ENCODE measurements at places on chromosomes 7 and 10.

GRCh38 chr7:28410628-28411531 lies 1.4 kb upstream of the CREB5 start:
- DNase-seq: no peak

GRCh38 chr7:158414002-158414401 lies 173.6 kb downstream of the PTPRN2 start:
- no peak for DNase-seq

GRCh38 chr10:105807935-105808587 lies 1167.0 kb downstream of the SORCS3 start:
- no peak for DNase-seq

DNA sequence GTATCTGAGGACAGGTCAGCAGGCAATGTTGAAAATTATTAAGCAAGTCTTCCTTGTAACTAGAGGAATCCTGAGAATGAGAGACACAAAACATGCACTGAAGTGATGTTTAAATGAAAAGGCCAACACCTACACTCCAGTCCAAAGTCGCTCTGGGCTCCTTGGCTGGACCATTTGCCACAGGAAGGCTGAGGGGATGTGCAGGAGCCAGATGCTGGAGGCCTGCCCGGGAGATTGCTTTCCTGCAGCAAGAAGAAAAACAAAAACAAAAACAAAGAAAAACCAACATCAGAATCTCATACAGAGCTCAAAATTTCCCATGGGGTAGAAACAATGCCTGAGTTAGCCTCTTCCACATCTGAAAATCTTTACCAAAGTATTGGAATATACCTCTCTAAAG lies 157.0 kb downstream of the DGKI start:
- no peak for DNase-seq

DNA sequence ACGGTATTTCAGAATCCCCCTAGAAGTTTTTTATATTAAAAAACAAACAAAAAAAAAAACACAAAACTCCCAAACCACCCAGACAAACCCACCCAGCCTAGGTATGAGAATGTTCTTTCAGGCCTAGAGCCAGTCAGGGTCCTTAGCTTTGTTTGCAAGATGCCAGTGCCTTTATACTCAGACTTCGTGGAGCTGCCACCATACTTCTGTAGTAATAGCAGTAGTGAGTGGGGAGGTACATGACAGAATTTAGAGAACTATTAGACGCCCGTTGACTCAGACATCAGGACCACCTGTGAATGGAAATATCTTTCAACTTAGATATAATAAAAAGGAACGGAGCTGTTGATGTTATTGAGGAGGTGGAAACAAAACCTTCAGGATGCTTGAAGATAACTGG lies 138.2 kb upstream of the MKLN1 start:
- DNase-seq: no peak

- no peak for DNase-seq
These were observed 84.5 kb downstream of the SND1 start for GRCh38 chr7:127736511-127736910.

DNA sequence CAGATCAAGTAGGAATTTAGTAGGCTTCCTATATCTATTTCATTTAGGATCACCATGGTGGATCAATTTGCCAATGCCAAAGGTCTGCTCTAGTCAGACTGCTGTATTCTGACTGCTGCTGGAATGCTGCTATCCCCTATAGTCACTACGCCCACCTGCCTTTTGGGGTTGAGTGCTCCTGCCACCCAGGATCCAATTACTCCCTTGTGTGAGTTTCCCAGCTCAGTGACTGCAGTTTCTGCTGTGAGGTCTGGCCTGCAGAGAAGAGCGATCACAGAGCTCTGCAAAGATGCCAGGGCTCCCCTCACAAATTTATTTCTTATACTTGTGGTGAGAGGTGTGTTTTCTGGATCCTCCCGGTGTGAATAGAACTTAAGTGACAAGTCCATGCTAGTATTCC lies 88.1 kb upstream of the FOXI2 start:
- no peak for DNase-seq

GRCh38 chr7:157266272-157266671 lies 70.5 kb upstream of the DNAJB6 start:
- DNase-seq: no peak

- DNase-seq: no peak
These were observed 194.8 kb downstream of the MAD1L1 start for GRCh38 chr7:2037808-2038522.

GRCh38 chr10:94344522-94345122 lies 18.1 kb downstream of the NOC3L start:
- no peak for DNase-seq

GRCh38 chr7:12715372-12716133 lies 28.1 kb downstream of the ARL4A start:
- DNase-seq: peak; percentile 5

- DNase-seq: no peak
These were observed 1.2 kb upstream of the CCDC6 start for GRCh38 chr10:59907537-59907917.

- DNase-seq: no peak
These were observed 21.1 kb upstream of the BPGM start for GRCh38 chr7:134625550-134625949.

GRCh38 chr10:110423650-110424049 lies 74.1 kb upstream of the DUSP5 start:
- DNase-seq: no peak

DNA sequence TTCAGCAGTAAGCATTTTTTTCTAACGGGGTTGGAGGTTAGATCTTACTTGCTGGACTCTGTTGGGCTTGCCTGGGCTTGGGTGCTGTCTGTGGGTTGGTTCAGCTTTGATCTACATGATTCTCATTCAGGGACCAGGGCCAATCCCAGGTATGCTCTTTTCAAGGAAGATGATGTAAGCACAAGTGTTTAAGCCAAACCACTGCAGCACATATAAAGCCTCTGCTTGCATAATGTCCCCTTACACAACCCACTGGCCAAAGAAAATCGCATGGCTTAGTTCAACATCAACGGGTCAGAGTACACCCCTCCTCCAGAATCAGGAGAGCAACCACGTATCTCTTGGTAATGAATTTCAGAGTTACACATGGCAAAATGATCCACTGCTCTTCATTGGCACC lies 83.9 kb downstream of the DNAJB9 start:
- DNase-seq: no peak

DNA sequence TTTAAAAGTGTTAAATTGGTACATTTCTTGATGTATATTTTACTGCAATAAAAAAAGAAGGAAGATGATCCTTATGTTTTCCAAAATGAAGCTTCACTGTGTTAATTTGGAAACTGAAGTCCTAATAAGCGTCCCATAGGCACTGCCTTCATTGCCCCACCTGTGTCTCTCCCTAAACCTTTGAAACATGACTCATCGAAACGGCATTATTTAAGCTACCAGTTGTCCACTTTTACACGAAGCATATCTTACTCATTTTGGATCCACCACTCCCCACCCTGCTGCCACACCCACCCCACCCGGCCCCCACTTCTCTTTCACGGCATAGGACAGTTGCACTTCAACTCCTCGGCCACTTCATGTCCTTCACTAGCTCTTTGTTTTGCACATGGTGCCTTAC lies 85.5 kb downstream of the KIAA1549 start:
- no peak for DNase-seq

- no peak for DNase-seq
These were observed 558.8 kb upstream of the C7orf33 start for GRCh38 chr7:148031811-148032210.

DNA sequence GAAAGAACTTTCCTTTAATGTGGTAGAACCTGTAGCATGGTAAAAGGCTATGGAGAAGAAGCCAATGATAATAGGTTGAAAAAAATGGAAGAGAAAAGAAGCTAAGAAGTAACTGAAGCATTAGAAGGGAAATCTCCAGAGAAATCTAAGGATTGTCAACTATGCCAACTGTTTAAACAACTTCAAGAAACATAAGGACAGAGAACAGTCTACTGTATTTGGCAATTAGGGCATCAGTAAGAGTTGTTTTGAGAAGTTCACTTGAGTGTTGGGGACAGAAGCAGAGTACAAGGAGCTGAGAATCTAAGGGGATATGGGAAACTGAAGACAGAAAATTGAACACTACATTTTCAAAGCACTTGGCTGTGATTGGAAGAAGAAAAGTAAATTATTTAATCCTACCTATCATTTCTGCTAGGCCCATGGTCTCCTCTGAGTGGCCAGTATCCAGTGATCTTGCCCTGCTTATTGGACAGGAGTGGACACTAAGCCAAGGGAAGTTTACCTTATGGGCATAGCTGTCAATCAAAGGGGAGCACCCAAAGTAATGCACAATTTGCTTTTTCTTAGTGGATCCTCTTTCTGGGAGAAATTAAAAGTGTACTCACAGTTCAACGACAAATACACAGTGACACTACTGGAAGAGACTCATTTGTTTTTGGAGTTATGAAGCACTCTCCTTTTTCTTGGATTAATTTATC lies 56.4 kb upstream of the CCDC71L start:
- DNase-seq: no peak

DNA sequence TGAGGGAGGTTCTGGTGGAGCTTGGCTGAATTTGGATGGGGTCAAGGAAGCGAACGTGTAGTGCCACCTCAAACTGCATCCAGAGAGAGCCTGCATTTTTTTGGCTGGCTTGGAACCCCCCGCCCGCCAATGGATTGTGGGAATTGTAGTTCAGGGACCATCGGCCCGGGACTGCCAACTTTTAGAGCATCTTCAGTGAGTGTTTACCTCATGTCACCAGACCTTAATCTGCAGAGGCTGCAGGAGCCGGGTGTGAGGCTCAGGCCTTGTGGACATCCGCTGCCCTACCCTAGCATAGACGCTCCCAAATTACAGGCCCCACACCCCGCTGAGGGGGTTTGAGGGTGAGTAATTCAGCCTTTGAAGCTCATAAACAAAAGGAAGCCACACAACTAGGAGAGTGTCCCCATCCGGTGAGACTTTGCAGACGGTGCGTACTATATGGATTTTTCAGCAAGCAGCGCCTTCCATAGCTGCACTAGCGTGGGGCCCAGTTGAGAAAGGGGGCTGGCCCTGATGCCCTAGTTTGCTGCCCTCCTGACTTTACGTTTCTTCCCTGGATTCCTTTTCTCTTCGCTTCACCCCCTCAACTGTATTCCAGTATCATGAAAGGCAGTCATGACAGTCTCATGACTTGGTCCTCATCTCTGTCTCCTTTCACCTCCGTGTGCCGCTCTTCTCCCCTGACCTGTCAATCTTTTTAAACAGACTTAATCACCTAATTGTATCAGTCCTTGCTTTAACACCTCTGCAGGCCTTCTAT lies 717 bp downstream of the CNPY4 start:
- DNase-seq: peak; percentile 38

DNA sequence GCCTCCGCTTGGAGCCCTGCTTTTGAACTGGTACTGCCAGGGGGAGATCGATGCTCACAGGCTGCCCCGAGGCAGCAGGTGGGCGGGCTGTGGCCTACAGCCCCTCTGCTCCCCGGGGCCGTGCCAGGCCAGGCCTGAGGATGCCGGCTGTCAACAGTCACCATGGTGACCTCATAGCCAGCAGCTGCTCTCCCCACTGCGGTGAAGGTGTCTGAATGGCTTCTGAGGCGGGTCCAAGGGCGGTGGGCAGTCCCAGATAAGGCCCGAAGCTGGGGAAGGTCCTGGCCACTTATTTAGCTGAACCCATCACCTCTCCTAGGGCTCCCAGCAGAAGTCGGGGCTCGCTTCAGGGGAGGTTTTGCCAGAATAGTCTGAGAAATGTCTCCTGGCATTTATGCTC lies 179.3 kb downstream of the ARHGAP12 start:
- DNase-seq: no peak

GRCh38 chr7:106561151-106561550 lies 99.8 kb downstream of the CCDC71L start:
- DNase-seq: no peak

GRCh38 chr7:6271060-6271658 lies 1.3 kb downstream of the CYTH3 start:
- no peak for DNase-seq

- DNase-seq: no peak
These were observed 8.9 kb downstream of the SLC37A3 start for GRCh38 chr7:140389445-140389844.

- DNase-seq: no peak
These were observed 61.5 kb downstream of the GRB10 start for GRCh38 chr7:50721160-50721559.

- DNase-seq: no peak
These were observed 178.2 kb downstream of the CCDC3 start for GRCh38 chr10:12823328-12823727.

- no peak for DNase-seq
These were observed 672.3 kb downstream of the TNS3 start for GRCh38 chr7:46909601-46910051.

DNA sequence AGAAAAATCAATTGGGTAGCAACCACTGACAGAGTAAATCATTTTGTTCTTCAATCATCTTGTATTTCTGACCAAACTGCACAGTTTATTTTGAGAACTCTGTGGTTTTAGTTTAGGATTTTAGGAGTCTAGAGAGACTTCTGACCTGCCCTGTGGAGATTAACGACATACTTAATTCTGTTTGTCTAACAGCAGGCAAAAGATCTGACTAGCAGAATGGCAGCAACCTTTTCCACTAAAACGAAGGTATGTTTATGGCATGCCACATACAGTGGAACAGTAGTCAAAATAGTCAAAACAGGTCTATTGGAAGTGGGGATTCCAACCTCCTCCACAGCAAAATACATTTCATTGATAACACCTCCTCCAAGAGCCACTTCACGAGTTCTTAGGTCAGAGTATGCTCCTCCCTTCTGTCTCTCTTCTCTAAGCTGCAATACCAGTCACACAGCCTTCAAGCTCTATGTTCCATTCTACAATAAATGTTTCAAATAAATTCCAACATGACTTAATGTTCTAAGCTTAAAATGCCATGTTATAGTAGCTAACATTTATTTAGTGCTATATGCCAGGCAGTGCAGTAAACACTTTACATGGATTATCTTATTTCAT lies 34.4 kb downstream of the NRCAM start:
- DNase-seq: no peak

GRCh38 chr10:90047243-90047729 lies 345.9 kb downstream of the KIF20B start:
- no peak for DNase-seq

DNA sequence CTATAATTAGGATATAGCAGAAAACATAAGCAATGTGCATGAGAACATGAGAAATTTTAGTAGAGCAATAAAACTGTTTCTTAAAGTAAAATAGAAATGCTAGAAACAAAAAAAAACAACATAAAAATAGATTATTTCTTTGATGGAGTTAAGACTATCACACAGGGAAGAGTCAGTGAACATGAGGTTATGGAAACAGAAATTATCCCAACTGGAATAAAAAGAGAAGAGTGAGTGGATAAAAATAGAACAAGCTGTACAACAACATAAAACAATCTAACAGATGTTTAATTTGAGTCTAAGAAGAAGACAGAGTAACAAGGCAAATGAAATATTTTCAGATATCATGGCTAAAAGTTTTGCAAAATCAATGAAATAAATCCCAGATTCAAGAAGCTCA lies 7.5 kb upstream of the OR6B1 start:
- DNase-seq: no peak

All from activated CD8-positive, alpha-beta memory T cell treated with anti-CD3 and anti-CD28 coated beads for 4 hours (primary cell).